ENCODE measurements at places on chromosomes 4 and X.

DNA sequence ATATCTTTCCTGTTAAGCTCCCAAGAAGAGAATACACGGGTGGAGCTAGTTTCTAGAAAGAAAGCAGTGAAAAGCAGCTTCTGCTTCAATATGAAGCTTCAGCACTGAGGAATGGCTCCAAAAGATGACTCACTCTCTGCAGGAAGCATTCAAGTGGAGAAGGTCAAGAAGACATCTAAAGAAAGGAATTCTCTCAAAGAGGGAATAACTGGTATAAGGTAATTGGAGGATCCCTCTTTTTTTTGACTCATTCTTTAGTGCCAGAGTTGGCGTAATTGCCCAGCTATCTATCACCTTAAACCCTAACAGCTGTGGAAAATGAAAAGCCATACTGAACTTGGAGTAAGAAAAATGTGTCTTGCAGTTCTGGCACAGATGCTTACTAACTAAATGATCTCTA, 3.5 kb downstream of the EDA2R start:
- DNase-seq: no peak

DNA sequence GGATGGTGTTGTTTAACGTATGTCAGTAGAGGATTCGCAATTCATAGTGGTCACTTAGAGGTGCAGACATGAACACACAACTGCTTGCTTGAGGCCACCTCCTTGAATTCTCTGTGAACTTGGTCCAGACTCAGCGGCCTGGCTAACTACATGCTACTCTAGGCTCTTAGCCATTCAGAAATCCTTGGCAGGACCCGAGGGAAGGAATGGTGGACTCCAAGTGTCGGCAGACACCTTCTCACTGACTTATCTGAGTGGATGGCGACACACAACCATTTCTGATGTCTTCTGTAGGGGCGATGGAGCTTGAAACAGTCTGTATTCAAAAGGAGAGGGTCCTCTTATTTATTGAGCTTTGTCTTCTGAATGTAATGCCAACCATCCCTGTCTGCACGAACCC, 24.4 kb downstream of the ADGRL3 start:
- no peak for DNase-seq

- DNase-seq: no peak
These were observed 58.5 kb downstream of the KDM6A start for GRCh38 chrX:44931441-44931973.

DNA sequence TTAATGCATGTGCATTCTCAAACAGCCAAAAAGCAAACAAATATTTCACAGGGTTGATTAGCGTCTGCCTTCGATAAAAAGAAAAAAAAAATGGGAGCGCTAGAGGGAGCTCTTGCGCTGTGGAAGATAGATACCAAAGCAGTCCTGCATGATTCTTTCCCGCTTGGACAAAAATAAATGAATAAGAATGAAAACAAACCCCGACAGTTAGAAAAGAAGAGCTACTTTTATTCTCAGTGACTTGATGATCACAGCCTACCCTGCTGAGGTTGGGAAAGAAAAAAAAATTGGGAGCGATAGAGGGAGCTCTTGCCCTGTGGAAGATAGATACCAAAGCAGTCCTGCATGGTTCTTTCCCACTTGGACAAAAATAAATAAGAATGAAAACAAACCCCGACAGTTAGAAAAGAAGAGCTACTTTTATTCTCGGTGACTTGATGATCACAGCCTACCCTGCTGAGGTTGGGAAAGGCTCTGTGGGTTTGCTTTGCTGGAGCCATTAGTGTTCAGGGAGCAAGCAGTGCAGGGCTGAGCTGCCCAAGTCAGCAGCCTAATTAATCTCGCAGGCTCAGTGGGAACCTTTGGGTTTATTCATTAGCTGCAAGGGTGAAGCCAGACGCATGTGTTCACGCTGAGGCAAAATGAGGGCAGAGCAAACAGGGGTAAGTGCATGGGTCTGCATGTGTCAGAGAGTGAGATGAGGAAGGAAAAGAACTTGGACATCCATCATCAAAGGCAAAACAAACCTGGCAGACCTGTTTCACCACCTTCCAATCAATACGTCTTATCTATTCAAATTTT, 249.3 kb upstream of the PRKX start:
- no peak for DNase-seq

- DNase-seq: no peak
These were observed 224.2 kb downstream of the DMD start for GRCh38 chrX:32987142-32987541.

GRCh38 chr4:181939199-181939945, 303.8 kb upstream of the TENM3 start:
- no peak for DNase-seq
